Uterine smooth muscle cell (primary cell): ENCODE measurements at places on chromosomes 3 and 15. TPM values are rescaled to one million over a fixed set of nuclear protein-coding genes. Genes with fewer than 3 reads are reported as not detected.

LRTM1 gene
- total RNA-seq = not detected in 2 replicates

UNC13C gene
- total RNA-seq = under 0.01 TPM in 1 of 2 replicates, not detected in the other

GHSR gene
- total RNA-seq = 0.12 TPM in 1 of 2 replicates, not detected in the other

RTP3 gene
- total RNA-seq = not detected in 2 replicates

RASL12 gene
- total RNA-seq = 0.87 and 4.1 TPM in 2 replicates

PLSCR5 gene
- total RNA-seq = not detected in 2 replicates

LRRIQ4 gene
- total RNA-seq = 0.11 TPM in 1 of 2 replicates, not detected in the other

A4GNT gene
- not detected in 2 replicates for total RNA-seq

SORD gene
- 12.2 and 12.4 TPM in 2 replicates for total RNA-seq

IQCF5 gene
- not detected in 2 replicates for total RNA-seq

GOLGA8N gene
- total RNA-seq = 3.0 and 11.4 TPM in 2 replicates

SLC22A14 gene
- under 0.01 TPM in 1 of 2 replicates, not detected in the other for total RNA-seq

MRAS gene
- 39.2 and 73.6 TPM in 2 replicates for total RNA-seq
